ENCODE measurements at places on chromosomes 6 and 20. TPM values are rescaled to one million over a fixed set of nuclear protein-coding genes. Genes with fewer than 3 reads are reported as not detected.

CCR6 gene
- total RNA-seq: 13.6 TPM

TCP11 gene
- not detected for total RNA-seq

HUS1B gene
- total RNA-seq: 2.2 TPM

MYH7B gene
- 0.58 TPM for total RNA-seq

FOXQ1 gene
- not detected for total RNA-seq

MLN gene
- total RNA-seq: not detected

KLC4 gene
- total RNA-seq: 40.8 TPM

KCNQ5 gene
- total RNA-seq: 2.1 TPM

COL9A3 gene
- total RNA-seq: not detected

TXNDC5 gene
- 7.8 TPM for total RNA-seq

BPIFA1 gene
- not detected for total RNA-seq

BPIFB6 gene
- total RNA-seq: not detected

NECAB3 gene
- total RNA-seq: 9.2 TPM

SNTA1 gene
- 5.2 TPM for total RNA-seq

OOEP gene
- 0.50 TPM for total RNA-seq

PPP2R5D gene
- total RNA-seq: 15.3 TPM

PGBD1 gene
- total RNA-seq: 1.4 TPM

DLK2 gene
- 0.19 TPM for total RNA-seq

C20orf96 gene
- total RNA-seq: 2.4 TPM

Measured in CD4-positive, alpha-beta T cell (primary cell).